ENCODE measurements at places on chromosomes 5 and 9.

DNA sequence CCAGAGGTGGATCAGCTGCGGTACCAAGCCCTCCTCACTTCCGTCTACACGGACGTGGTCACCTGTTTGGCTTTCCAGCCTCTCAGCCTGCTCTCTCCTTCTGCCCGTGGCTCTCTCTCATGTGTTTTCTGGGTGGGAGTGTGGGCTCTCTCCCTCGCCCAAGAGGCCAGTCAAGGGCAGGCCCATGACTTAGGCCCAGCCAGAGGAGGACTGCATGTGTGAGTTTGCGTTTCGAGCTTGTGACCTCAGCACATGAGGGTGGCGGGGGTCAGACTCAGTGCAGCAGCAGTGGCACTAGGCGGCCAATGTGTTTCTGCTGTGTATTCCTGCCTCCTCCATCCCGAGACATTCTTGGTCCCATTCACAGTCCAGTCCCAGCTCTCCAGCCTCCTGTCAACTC lies 82.5 kb upstream of the SMIM23 start:
- DNase-seq, result no peak

- no peak for DNase-seq
Measured at GRCh38 chr9:107954312-107954711, 464.7 kb upstream of the KLF4 start.

- DNase-seq, result no peak
Measured at GRCh38 chr9:98178874-98179850, 13.3 kb downstream of the CORO2A start.

GRCh38 chr5:171355302-171355724 lies 32.3 kb upstream of the NPM1 start:
- no peak for DNase-seq

- DNase-seq, result no peak
Measured at GRCh38 chr9:4220346-4220745, 79.5 kb downstream of the GLIS3 start.

GRCh38 chr9:18665947-18666346 lies 192.0 kb downstream of the ADAMTSL1 start:
- no peak for DNase-seq

DNA sequence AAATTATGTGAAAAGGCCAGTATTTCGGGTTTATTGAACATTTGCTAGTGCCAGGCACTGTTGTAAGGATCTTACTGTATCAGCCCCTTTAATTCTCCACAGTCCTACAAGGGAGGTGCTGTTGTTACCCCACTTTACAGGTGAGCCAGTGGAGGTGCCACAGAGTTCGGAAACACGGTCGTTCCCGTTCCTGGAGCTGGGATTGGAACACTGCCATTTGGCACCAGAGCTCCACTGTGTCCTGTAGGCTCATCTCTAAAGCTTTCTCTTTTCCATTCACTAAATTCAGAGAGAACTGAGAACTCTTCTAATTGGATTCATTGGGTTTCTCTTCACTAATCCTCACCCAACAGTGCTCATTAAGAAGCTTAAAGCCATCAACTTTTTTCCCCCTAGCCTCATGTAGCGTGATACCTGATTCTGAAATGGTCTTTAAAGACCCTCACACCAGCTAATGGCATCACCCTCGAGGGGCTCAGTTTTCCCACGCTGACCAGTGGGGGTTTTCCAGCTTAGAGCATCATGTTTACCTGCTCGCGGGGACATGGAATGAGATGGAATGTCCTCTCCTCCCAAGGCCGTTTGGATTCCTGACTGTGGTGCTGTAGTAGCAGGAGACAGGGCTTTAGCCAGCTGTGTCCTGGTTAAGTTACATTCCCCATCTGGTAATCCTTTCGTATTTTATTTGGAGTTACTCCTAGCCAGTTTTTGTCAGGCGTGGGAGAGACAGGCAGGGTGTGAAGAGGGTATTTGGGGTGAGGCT lies 5.8 kb downstream of the ERGIC1 start:
- peak; percentile 33 for DNase-seq

DNA sequence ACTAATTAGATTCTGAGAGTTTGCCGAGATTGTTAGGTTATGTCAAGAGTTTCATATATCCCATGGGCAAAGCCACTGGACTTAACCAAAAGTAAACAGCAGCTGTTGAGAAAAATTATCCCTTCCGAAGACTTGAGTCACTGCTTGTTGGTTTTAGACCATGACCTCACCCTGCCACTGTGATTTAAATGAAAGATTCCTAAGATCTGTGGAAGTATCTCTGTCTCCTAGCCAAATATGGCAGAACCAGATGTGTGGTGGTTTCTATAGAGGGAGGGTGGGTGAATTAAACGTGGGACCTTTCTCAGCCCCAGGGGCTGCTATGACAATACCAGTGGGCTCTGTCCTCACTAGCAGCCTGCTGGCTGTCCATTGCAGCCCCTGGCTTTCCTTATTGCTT lies 19.3 kb downstream of the DMRT3 start:
- no peak for DNase-seq

DNA sequence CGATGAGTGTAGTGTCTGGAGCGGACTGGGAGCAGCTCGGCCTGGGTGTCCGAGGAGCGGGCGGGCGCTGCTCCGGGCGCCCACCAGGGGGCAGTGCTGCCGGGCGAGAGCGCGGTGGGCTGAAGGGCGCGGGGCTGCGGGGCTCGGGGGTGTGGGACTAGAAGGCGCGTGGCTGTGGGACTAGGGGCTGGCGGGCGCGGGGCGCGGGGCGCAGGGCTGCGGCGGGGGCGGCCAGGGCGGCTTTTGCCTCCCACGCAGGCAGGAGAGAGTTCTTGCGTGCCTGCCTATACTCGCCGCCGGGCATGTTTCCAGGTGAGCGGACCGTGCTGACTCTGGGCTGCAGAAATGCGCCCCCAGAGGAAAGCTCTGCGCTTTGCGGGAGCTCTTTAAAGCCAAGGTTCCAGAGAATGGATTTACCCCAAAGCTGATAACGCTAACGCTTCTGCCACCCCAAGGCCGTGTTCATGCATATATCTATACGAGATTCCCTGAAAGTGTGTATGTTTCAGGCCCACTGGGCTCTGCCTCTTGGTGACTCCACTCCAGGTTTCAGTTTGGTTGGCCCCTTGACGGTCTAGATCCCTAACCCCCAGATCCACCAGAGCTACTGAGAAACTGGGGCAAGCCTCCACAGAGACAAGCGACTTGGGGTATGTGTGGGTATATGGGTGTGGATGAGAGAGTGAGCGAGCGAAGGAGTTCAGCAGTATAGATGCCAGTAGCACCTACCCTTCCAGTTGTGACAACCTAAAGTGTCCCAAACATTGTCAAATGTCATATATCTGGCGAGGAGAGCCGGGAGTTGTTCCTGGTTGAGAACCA lies 56.2 kb downstream of the ACER2 start:
- DNase-seq, result peak; percentile 37

GRCh38 chr5:87899208-87899661 lies 369.4 kb downstream of the TMEM161B start:
- peak; percentile 2 for DNase-seq

DNA sequence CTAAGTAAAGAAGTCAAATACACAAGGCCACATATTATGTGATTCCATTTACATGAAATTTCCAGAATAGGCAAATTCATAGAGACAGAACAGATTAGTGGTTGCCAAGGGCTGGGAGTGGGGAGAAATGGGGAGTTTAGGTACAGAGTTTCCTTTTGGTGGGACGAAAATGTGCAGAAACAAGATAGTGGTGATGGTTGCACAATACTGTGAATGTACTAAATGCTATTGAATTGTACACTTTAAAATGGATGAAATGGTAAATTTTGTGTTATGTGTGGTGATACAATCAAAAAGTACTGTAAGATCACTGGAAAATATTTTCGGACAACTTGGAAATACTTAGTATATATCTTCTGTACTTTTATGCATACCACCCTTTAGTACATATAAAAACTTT lies 15.0 kb downstream of the ECM2 start:
- no peak for DNase-seq
